ENCODE measurements at places on chromosomes 5 and 9. TPM values are rescaled to one million over a fixed set of nuclear protein-coding genes. Genes with fewer than 3 reads are reported as not detected.

The GRIN1 gene
- total RNA-seq, result under 0.01 TPM

The SPARC gene
- 3,185 TPM for total RNA-seq

The PALM2AKAP2 gene
- total RNA-seq, result 9.7 TPM

The BHMT2 gene
- 3.4 TPM for total RNA-seq

The TAF11L3 gene
- not detected for total RNA-seq

The SLC4A9 gene
- total RNA-seq, result not detected

The SLC25A2 gene
- total RNA-seq, result 0.18 TPM

The LECT2 gene
- total RNA-seq, result not detected

The PAPPA gene
- total RNA-seq, result 209 TPM
